ENCODE measurements at places on chromosomes 1 and 21.
A peak's percentile ranks its signal among the peaks of the same experiment; 100 is the strongest.

- DNase-seq = no peak
These were observed 13.7 kb upstream of the RPL5 start for GRCh38 chr1:92817986-92818764.

DNA sequence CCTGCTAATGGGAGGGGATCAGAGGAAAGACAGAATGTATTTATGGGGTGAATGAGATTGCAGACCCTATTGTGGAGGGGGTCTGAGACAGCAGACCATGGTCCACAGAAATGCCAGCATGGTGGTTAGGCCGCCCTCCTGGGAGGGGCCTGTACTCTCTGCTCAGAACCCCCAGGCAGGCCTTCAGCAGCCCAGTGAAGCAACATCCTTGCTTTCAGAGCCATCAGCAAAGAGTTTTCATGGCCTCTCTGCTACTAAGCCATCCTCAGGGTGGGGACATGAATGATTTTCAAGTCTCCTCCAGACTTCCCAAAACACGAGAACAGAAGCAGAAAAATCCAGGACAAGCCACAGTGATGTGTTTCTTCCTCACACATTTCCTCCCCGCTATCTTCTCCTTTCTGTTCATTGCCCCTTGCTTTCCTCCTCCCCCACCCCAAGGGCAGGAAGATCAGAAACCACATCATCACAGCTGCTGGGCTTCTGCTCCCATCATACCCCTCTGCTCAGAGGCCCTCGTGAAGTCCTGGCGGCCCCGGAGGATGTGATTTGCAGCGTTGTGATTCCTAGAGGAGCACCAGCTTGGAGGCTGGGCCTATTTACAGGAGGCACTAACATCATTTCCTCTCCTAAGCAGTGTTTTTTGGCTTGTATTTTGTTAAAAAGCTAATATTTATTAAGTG, 48.0 kb downstream of the ABCA4 start:
- no peak for DNase-seq

- DNase-seq = no peak
These were observed 74.0 kb upstream of the DEPDC1 start for GRCh38 chr1:68570871-68571270.

GRCh38 chr1:204426035-204426436, 14.4 kb upstream of the PPP1R15B start:
- peak; percentile 77 for DNase-seq

GRCh38 chr1:116664978-116665371, 2.6 kb downstream of the IGSF3 start:
- DNase-seq = no peak

- no peak for DNase-seq
These were observed 41.1 kb downstream of the KCNJ6 start for GRCh38 chr21:37874904-37875780.

GRCh38 chr1:79595931-79596330, 589.4 kb upstream of the ADGRL4 start:
- DNase-seq = no peak

GRCh38 chr1:39829791-39830533, 41.3 kb upstream of the BMP8B start:
- peak; percentile 32 for DNase-seq

DNA sequence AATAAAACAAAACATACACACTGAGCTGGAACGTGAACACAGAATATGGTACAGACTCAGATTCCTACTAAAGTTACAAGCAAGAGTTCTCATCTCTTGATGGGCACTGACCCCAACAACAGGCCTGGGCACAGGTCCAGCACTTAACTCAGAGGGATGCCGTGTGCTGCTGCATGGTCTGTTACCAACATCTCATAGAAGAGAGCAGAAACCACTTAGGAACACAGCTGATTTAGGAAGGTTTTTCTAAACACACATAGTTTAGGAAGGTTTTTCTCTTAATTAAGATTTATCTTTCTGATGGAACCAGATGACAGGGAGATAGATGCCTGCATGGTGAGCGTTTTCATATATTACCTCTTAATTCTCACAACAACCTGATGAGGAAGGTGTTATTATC, 1.5 kb downstream of the GCLM start:
- peak; percentile 44 for DNase-seq

DNA sequence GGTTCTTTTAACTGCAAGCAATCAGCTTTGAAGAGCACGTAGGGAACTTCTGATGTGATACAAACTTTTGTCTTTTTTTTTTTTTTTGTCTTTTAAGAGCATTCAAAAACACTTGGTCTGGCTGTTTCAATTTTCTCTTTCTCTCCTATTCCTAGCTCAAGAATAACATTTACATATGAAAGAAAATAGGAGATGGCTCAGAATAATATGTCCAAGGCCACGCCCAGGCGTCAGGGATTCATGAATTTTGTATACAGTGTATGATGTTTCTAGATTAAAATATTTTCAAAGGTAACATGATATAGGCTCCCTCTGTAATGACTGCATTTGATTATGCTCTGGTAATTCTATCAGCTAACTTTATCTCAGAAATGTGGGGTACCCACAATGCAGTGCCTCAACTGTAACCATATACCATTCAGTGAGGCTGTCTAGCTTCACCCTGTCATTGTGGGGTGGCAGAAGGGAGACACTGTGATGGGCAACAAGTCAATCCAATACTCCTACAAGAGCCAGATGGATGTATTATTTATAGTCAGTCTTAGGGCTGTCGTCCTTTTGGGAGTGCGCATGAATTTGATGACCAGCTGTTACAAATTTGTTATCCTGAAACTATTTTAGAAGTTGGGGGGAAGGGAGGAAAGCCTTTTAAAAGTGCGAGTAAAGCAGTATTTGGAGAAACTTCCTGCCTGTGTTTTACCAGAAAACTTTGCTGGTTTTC, 1.5 kb upstream of the AKNAD1 start:
- DNase-seq = no peak

DNA sequence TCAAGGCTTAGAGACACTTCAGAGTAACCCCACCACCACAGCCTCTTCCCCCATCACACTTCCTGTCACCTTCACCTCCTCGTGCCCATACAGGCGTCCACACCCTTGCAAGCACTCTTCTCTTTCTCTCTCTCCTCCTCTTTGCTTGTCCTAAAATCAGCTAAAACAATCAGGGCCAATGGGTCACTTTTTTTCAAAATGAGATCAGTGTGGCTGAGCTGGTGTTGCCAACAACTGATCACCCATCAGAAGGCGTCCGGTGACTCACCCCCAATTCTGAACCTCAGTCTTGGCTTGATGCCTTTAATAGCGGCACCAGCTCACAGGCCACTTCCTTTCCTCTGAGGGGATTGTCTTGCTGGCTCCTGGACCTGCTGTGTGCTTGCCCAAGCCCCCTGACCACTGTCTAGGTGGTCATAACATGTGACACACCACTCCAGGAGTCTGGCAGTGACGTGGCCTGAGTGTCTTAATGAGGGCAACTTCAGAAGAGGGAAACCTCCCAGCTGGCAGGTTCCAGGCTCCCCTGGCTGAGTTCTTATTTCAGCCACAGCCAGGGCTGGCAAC, 1.6 kb downstream of the DRAXIN start:
- peak; percentile 82 for DNase-seq

GRCh38 chr1:15410223-15410883, 665 bp downstream of the EFHD2 start:
- no peak for DNase-seq

- DNase-seq = no peak
These were observed 120.5 kb downstream of the UBR4 start for GRCh38 chr1:19089524-19089923.

DNA sequence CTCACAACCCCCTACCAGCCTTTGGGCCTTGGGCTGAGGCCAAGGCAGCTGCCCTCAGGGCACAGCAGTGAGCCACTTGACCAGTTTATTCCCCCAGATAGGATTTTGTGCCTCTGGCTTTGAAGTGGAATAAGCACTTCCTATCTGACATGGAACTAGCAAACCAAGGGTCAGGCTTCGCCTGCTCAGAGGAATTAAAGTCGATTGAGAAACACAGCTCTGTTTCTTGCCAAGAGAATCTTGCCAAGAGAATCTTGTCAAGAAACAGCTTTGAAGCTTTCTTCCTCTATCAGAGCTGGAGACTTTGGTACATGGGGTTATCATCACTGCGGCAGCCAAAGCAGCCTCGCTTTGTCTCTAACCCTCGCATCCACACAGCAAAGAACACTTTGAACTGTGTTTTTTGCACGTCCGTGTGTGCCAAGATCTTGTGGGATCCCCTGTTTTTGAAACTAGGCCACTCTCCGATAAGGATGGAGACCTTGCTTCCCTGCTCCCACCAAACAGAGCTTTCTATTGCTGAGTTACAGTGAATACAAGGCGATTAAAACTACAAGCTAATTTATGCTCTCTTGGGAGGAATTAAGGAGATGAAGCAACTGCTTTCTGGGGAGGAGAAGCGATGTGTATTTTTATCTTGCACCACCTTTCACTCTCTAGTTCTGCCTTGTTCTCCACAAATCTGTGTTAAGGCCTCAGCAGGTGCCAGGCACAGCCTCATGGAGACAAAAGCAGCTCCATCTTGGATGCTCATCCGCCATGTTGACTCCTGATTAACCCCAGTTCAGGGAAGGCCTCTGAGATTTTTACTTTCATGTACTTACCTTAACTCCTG, 67.3 kb downstream of the RHOU start:
- DNase-seq = no peak

DNA sequence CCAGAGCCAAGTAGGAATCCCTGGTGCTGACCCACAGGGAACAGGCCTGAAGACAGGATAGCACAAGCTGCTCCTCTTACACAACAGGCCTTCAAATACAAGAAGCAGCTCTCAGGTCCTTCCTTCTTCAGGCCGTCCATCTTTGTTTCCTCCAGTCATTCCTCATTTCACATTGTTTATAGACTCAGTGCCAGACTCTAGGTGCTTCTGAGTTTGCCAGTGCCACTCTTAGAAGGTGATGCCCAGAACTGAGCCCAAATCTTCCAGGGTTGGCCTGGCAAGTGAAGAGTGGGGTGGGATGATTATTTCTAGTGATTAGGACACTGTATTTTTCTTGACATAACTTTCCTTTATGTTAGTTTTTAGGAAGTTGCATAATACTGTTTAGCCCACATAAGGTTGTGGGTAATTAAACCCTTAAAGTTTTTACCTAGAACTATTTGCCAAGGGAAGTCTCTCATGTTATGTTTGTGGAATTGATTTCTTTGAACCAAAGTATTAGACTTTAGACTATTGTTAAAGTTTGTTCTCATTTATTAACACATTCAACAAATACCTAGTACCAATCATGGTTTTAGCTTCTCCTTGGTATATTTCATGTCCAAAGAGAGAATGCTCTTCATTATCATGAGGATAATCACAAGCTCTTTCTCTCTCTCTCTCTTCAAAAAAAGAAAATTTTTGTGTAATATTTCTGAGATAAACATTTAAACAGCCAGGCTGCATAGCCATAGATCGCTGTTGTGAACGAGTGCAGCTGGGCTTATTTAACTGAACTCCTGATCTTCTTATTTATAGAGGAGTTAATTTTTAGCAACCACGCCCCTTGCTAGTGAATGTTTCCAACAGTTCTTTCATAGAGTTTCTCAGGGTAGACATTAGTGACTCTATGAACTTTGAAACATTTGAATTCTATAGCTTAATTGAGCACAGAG, 47.7 kb downstream of the PGM1 start:
- DNase-seq = no peak

GRCh38 chr21:32993894-32994293, 31.8 kb upstream of the OLIG2 start:
- DNase-seq = no peak

DNA sequence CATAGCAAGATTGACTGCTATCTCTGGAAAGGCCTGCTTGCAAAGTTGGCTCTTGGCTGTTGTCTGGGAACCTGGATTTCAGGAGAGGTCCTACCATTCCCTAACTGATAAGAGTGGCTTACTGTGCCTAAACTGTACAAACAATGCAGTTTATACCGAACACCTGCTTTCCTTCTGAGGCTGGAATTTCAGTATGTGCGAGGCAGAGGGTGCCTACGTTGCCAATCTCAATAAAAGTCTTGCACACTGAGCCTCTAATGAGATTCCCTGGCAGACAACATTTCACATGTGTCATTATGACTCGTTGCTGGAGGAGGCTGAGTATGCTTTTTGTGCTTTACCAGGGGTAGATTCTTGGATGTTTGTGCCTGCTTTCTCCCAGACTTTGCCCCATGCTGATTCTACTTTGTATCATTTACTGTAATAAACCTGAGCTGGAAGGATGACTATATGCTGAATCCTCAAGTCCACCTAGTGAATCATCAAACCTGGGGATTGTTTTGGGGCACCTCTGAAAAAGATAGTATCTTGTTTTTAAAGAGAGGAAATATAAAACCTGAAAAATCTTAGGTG, 58.9 kb upstream of the GNG4 start:
- DNase-seq = peak; percentile 43

DNA sequence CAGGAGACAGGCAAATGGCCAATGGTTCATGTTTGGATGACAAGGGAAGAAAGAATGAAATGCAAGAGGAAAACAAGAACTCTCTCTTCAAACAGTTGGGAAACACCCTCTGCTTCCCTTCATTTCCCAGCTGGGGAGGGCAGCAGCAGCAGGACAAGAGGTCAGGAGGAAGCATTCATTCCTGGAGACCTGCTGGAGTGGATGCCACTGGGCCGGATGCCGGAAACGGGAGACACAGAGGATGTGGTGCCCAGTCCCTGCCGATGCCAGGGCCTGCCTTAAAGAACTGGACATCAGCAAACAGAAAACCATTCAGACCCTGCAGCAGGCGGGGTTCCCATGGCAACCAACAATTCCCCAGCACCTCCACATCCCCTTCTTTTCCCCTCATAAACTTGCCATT, 102.3 kb upstream of the ZNF648 start:
- DNase-seq = no peak

DNA sequence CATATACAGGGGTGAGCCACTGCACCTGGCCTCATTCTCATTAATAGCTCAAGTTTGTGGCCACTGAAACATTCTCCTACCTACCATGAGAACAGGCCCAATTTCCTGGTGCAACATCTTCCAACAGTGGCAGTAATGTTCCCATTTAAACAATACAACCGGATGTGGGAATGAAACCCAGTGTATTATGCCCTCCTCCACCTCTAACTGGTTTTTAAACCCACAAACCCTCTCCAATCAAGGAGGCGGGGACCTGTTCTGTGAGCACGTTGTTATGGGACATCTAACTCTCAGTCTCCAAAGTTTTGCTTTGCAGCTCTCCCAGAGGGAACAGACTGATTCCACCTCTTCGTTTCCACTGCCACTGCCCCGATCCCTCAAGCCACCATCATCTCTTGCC, 2.6 kb downstream of the CTNNBIP1 start:
- DNase-seq = no peak

DNA sequence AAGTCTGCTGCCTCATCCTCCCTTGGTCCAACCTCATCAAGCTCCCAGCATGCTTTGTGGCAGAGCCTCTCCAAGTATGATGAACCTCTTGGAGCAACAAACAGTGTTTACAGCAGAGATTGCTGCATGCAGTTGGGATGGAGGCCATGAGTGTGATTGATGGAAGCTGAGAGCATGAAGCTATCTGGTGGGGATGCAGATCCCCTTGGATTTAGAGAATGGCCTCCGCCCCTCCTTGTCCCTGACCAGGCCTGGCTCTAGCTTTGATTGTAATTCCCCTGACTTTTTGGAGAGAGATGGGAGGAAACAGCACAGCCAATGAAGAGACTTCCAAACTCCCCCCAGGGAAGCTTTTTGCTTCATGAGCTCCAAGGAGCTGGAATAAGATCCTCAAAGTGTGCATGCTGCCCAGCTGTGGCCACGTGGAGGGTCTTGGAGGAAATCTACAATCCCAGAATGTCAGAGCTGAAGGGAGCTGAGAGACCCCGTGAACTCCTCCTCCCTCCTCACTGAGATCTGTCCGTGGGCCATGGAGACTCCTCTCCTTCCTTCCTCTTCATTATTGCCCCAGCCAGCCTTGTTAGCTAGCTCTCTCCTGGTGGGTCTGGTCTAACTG, 165.3 kb upstream of the USP24 start:
- no peak for DNase-seq

- DNase-seq = no peak
These were observed 246.4 kb downstream of the MATN1 start for GRCh38 chr1:30476911-30477459.

- DNase-seq = no peak
These were observed 155.3 kb downstream of the ADSS2 start for GRCh38 chr1:244296447-244296846.
